ENCODE measurements at places on chromosomes 4 and X.
A peak's percentile ranks its signal among the peaks of the same experiment; 100 is the strongest.

DNA sequence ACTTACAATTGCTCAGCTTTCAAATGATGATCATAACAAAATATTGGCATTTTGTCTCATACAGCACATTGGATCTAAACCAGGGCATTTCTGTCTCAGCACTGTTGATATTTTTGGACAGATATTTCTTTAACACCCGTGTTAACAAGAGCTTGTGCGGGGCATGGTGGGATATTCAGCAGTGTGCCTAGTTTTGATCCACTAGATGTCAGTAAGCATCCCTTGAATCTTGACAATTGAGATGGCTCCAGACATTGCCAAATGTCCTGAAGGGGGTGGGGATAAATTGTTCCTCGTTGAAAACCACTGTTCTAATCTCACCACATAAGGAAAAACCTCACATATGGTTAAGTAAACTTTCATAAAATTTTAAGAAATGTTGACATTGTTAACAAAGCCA, 806.3 kb downstream of the STIM2 start:
- no peak for DNase-seq

DNA sequence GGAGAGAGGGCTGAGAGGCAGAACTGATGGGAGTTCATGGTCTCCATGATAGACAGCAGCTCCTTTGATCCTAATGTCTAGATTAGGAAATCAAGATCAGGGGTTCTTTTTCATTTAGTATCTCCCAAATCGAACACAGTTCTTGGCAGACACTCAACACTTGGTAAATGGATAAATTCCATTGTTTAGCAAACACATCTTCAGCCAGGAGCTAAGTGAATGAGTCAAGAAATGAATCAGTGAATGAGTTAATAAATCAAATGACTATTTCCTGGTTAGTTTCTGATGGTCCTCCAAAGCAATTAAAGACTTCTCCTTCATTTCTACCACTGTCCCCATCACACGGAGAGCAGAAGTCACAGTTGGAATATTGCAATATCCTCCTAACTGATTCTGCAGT, 120.0 kb upstream of the SHISA3 start:
- DNase-seq, result no peak

- DNase-seq, result no peak
Measured at GRCh38 chrX:78548012-78548411, 111.1 kb downstream of the RTL3 start.

DNA sequence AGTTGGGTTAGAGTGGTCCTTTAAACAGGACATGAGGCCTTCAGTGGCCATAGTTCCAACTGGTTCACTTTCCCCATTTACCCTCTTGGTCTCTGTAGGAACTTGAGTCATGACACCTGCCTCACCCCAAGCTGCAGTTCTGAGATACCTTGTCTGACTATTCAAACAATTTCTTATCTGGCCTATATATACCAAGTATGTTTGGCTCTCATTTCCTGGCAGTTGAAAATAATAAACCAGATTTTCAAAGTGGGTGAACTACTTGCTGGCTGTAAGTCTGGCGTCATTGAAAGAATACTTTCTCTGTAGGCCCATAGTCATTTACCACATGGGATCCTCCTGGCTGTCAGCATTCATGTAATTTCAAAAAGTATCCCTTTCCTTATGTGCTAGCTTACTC, 228.8 kb downstream of the SHROOM3 start:
- DNase-seq, result no peak

GRCh38 chr4:173171987-173172386, 3.4 kb downstream of the GALNT7 start:
- no peak for DNase-seq

- DNase-seq, result no peak
Measured at GRCh38 chrX:102723456-102723855, 2.9 kb downstream of the GPRASP3 start.

- no peak for DNase-seq
Measured at GRCh38 chr4:13527192-13527980, 16.9 kb downstream of the NKX3-2 start.

- no peak for DNase-seq
Measured at GRCh38 chrX:130299279-130300009, 30.7 kb upstream of the ZNF280C start.

- DNase-seq, result no peak
Measured at GRCh38 chrX:112473654-112474053, 206.1 kb downstream of the LHFPL1 start.

DNA sequence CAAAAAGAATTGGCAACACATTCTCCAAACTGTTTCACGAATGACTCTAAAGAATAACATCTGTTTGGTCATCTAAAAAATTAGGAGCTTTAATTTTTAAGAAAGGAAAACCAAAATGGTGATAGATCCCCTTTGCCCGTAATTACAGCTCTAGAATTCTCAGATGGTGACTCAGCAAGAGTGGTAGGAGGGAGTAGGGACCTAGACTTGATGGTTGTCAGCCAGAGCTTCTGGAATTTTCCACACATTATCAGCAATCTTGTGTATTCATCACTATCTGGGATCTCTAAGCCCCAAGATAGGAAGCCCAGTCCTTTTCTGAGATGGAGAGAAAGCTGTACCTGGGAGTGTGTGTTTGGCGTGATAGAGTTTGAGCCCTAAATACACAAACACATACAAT, 103.9 kb upstream of the RAB40AL start:
- DNase-seq, result peak; percentile 18

DNA sequence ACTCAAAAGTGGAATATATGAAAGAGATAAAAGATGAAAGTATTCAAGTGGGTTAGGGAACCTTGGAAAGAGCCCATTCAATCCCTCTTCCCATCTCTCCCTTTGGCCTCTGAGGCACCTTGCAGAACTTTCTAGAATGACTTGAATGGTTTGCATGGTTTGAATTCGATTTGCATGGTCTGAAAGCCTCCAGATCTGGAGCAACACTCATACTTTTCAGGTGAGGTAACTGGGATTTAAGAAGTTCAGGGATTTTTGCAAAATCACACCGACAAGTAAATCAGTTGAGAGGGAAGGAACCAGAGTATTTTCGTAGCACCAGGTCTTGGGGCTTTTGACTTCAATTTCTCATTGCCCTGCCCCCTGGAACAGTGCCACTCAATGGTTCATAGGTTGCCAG, 476.0 kb upstream of the FTHL17 start:
- DNase-seq, result no peak

- DNase-seq, result no peak
Measured at GRCh38 chr4:100988876-100989275, 358.4 kb downstream of the PPP3CA start.

DNA sequence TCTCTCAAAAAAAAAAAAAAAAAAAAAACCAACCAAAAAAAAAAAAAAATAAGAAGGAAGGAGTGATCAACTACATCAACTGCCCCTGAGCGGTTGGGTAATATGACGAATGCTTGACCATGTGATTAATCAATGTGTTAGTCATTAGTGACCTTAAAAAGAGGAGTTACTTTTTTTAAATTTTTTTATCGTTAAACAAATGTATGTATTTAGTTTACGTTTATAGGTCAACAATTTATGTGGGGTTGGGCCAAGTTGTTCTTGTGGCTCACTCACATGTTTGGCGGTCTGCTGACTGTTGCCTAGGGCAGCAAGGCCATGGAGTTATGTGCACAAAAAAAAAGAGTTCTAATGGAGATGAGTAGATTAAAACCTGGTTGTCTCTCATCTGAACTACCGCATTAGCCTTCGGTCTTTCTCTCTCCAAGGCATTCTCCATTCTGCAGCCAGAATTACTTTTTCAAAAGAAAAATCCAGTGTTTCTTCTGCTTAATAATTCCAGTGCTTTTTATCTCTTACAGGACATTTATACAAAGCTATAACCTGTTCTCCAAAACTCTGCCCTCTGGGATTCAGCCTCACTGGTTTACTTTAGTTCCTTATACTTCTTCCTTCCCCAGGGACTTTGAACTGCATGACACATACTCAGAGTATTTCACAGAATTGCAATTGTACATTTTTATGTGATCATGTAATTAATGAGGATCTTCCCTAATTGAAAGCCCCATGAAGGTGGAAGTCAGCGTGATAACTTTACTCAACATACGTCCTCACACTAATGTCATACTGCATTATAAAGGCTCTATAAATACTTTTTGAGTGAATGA, 505.5 kb downstream of the ANKRD50 start:
- DNase-seq, result peak; percentile 44

GRCh38 chr4:75678965-75679364, 5.8 kb upstream of the G3BP2 start:
- DNase-seq, result no peak

DNA sequence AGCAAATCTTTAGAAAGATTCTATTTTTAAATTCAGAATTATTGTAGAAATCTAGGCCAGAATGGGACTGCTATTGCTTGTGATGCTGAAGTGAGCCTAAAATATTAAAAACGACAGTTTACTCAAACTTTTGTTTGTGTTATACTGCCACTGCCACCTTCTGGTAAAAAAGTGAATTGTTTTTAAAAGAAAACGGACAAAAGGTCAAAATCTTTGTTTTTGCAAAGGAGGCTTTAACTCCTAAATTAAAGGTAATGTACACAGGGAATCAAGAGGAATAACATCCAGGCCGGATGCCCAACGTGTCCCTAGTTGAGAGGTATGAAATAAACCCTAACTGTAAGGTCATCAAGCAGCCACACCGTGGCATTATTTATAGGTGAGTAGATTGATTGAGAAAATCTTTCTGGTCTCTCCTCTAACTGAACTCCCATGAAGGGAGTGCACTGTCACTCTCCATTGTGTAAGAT, 338.3 kb upstream of the GALNT7 start:
- DNase-seq, result peak; percentile 24

GRCh38 chrX:132795181-132795580, 163.2 kb downstream of the HS6ST2 start:
- peak; percentile 50 for DNase-seq

DNA sequence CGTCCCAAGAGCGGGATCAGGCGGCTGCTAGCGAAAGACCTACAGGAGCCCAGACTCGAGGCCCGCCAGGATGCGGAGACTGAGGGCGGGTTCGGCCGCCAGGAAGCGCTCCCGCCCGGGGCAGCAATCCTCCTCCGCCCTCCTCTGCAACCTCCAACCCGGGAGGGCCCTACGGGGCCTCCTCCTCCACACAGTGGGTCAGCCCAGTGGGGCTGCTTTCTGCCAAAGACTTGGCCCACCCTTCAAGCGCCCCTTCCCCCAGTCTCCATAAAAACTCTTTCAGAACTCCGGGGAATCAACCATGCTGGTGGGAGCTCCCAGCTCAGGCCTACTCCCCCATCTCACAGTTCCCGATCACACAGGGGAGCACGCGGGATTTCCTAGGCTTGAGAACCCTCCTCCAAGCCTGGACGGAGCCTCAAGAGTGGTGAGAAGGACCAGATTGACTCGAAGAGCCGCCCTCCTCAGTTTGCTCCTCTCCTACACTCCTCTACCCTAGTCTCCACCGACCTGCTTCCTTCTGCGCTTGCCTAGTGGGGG, 77.5 kb downstream of the RLIM start:
- DNase-seq, result no peak

GRCh38 chr4:8117278-8117682, 41.3 kb downstream of the ABLIM2 start:
- DNase-seq, result peak; percentile 34

DNA sequence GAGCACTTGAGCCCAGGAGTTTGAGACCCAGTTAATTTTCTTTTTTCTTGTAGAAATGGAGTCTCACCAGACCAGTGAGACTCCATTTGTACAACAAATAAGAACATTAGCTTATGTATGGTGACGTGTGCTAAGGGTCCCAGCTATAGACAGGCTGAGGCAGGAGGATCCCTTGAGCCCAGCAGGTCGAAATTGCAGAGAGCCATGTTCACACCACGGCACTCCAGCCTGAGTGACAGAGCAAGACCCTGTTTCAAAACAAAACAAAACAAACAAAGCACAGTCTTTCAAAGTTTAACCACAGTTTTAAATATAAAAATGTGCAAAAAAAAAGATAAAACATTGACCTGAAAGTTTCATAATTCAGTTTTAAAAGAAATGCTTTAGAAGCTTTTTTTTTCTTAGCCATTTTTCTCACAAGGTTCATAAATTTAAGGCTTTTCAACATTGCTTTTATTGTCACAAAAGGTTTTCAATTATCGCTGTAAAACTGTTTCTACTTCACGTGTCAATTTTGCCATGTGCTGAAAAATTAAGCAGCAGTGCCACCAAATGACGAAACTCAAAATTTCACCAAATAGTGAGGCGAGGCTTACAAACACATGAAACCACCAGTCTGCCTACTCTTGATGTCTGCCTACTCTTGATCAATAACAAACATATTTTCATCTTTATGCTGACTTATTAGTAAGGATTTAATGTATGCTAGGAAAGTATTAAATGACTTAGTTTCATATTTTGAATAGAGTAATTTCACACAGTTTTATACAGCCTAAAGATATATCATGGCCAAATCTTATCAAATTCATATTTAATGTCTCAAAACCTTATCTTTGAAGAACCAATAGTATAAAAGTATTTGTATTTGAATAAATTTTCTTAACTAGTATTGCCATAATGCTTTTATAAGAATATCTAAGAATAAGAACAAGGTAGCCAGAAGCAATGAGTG, 126.3 kb downstream of the NEK1 start:
- DNase-seq, result peak; percentile 73

DNA sequence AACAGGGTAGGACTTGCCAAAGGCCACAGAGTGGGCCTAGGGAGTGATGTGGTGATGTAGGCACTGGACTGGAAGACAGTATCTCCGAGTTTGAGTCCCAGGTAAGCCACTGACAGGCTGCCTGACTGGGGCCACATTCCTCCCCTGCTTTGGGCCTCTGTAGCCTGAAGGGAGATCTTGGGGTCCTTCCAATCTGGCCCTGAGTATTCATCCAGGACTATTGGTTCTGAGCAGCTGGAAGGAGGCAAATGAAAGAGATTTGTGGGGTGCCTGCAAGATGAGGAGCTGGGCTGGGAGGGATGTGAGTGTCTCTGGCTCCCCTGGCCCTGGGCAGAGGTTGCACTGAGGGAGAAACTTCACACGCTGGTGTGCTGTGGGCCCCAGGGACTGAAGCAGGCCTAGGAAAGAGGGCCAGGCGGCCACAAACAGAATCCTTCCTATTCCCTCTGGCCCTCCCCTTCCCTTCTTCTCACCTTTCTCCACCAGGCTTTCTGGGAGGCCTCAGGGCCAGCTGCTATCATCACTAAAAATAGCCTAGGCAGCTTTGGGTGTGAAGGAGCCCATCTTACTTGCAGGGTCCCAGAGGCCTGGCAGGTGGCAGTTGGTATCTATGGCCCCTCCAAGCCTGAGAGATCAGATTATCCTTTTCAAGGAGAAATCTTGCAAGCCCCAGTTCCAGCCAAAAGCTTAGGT, 70.1 kb downstream of the PJA1 start:
- peak; percentile 35 for DNase-seq

DNA sequence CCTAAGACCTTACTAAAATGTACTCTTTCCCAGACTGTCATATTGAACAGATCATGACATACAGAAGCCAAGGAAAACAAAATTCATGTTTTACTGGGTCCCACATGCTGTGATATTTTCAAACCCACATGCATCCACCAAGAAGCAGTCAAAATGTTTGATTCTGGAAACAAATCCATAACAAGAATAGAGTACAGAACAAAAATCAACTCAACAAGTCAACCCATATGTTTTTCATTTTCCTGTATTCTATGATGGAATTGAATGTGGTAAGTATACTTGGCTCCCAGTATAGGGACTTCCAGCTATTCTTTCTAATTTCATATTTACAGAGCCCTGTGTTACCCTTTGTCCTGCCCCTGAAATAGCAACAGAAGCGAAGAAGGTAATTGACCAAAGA, 106.8 kb downstream of the COL25A1 start:
- no peak for DNase-seq

GRCh38 chr4:73129319-73129718, 59.8 kb upstream of the COX18 start:
- no peak for DNase-seq

GRCh38 chrX:69503782-69504625, at the start of gene NALF2:
NALF2 (plus strand) TSS chrX:69504326; CDS start chrX:69505283, 957 bp downstream.
- peak; percentile 81 for DNase-seq

- no peak for DNase-seq
Measured at GRCh38 chrX:31715675-31716074, 643.8 kb upstream of the FTHL17 start.

GRCh38 chr4:168766604-168767316, 243.3 kb downstream of the CBR4 start:
- DNase-seq, result no peak
